SK-MEL-5 (cell line): ENCODE measurements at places on chromosomes 1 and 21. TPM values are rescaled to one million over a fixed set of nuclear protein-coding genes. Genes with fewer than 3 reads are reported as not detected.

DNA sequence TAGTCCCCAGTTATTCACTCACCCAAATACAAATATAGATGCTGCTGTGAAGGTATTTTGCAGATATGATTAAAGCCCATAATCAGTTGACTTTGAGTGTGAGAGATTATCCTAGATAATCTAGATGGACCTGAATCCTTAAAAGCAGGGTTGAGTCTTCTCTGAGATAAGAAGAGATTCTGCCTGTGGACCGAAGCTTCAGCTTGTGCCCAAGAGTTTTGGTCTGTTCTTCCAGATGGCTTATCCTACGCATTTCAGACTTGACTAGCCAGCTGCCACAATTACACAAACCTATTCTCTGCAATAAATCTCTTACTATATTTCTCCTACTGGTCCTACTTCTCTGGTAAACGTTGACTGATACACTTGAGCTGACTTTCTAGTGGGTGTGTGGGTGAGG lies 145.1 kb downstream of the KCNJ6 start:
- no peak for DNase-seq

- no peak for DNase-seq
These were observed 23.1 kb upstream of the PDE4B start for GRCh38 chr1:65769636-65770035.

DNA sequence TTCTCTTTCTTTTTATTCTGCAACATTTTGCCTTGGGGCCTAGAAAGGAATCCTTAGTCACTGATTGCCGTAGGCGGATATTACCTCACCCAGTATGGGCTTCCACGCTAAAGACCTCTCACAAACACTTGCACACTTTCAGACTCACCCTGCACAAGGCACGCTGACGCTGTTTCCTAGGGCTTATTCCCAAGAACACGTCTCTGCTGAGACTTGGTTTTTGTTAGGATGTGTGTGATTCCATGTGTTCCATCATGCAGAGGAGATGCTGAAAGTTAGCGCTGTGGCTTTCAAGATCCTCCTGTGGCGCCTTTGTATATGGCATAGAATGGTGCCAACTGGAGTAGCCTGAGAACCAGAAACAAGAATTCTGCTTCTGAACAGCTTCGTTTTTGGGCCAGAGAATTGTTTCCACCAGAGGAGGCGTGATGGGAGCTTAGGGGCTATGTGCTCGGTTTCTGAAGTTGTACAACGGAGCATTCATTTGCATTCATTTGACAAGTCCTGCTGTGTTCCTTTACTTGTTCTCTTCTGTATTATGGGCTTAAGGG lies 297.0 kb downstream of the DISC1 start:
- peak; percentile 19 for DNase-seq

Gene LRRIQ3
- total RNA-seq: 0.55 and 0.59 TPM in 2 replicates

- DNase-seq: no peak
These were observed 544.8 kb upstream of the CAMK1G start for GRCh38 chr1:209038735-209039134.

GRCh38 chr21:20698585-20698984 lies 299.6 kb upstream of the NCAM2 start:
- DNase-seq: no peak

Gene VPS45
- 56.1 and 59.3 TPM in 2 replicates for total RNA-seq

DNA sequence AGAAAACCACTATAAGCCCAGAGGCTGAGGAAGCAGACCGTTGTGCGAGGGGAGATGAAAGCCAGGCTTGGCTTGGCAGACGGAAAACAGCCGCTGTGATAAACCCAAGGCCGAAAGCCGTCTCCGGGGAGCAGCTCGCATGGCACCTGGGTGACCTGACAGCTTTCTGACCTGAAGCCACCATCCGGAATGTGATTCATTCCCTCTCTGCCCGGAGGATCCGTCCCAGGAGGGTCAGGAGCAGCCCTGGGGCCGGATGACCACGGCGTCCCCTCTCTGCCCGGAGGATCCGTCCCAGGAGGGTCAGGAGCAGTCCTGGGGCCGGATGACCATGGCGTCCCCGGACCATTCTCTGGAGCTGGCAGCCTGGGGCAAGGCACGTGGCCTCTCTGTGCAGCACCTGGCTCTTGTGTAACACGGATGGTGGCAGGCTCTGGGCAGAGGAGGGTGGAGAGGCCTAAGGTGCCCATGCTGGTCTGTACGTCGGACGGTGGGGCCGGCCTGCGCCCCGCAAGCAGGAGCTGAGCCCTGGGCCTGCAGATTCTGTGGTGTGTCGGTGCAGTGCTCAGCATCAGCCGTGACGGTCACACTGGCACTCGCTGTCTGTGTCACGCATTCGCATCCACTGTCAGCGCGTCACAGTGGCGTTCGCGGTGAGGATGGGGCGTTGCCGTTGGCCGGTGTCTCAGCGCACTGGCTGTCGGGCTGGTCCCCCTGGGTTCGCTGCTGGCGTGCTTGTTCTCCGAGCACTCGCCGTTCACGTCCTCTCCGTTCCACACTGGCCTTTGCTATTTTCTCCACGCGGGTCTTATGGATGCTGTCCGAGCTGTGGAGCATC lies 50.3 kb downstream of the SLX9 start:
- no peak for DNase-seq

GRCh38 chr1:232705815-232706575 lies 76.1 kb upstream of the SIPA1L2 start:
- no peak for DNase-seq

Gene KIAA1614
- total RNA-seq: 0.08 and 0.32 TPM in 2 replicates

DNA sequence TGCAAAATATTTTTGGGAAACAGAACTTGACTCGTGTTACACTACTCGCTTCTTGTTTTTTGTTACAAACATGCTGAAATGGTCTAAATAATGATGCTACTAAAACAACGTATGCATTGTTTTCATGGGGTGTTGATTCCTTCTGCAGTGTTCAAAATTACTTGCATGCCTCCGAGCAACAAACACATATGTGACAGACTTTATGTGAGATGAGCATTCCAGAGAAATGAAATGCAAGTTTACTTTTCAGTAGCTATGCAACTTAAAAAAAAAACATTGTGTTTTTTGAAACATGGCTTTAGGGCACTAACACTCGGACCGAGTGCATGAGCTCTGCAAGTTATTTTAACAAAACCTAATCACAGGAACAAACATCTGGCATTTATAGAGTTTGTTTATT lies 84.8 kb downstream of the CAMTA1 start:
- DNase-seq: peak; percentile 54

Gene UHMK1
- total RNA-seq: 93.8 and 93.9 TPM in 2 replicates

GRCh38 chr1:17392199-17392740 lies 20.3 kb downstream of the PADI6 start:
- peak; percentile 21 for DNase-seq

DNA sequence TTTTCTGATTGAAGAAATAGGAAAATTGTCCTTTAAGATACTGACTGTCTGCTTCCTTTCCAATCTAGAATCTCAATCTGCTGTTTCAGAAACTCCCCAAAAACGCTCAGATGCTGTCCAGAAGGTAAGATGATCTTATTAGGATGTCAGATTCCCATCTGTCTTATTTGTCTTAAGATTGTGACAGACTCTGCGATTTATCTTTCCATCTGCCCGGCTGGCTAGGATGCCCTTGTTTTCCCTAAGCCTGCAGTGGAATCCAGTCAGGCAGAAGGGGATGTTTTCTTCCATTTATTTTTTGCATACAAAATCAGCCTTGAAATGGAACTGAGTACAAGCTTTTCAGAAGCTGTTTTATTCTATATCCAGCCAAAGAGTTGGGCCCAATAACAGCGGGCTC lies 96.5 kb downstream of the FMN2 start:
- no peak for DNase-seq

GRCh38 chr1:228082918-228083870 lies 686 bp downstream of the ARF1 start:
- DNase-seq: no peak

GRCh38 chr21:44513389-44514217 lies 26.4 kb downstream of the KRTAP10-1 start:
- DNase-seq: no peak

DNA sequence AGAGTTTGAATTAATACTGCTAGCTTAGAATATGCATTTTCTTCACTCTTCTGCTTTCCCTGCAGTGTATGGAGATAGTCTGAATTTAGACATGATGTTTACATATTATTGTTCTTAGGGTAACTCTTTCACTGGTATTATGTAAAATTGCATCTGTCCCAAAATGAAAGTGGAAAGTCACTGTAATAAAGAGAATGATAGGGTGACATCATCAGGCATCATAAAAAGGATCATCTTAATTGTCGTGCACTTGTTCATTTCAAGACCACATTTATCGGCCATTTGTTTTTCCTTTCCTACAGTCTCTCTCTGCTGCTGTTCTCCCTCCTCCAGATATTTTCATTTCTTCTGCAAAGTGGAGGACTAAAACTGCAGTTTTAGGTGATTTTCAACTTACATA lies 61.9 kb upstream of the ZNF281 start:
- DNase-seq: no peak

Gene OR6K3
- not detected in 2 replicates for total RNA-seq

DNA sequence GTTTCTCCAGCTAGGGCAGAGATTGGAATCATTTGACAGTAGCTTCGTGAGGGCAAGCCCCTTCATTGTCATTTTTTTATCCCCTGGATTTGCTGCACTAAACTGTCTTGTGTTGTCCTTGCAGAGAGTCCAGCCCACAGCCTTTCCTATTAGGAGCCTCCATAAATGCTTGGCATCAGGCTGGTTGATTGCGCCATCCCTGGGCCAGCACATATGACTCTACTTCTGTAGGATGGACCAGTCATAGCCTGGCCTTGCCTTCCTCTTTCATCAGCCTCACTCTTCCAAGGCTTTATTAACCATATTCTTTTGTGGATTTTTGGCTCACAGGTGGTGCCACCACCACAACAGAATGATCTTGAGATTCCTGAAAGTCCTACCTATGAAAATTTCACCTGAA lies 31.4 kb downstream of the LY9 start:
- DNase-seq: no peak

Gene LYSMD1
- 17.7 and 22.1 TPM in 2 replicates for total RNA-seq

GRCh38 chr1:33408093-33408436 lies 22.8 kb downstream of the PHC2 start:
- DNase-seq: no peak

DNA sequence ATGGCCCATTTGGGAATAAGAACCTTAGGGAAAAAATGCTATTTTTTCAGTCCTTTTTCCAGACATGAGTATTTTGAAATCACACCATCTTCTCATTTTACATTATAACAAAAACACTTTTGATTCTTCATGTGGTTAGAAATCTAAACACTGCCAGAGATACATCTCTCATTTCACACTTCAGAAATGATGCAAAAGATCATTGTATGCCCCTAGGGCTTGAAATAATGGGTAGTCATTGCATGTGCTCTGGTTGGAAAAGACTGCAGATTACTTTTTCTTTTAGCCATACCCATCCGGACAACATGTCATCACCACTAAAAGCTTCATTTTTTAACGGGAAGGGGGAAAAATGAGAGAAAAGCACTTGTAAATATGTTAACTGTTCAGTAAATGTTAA lies 1152.2 kb upstream of the ADGRL4 start:
- DNase-seq: no peak
